CD4-positive, alpha-beta T cell treated with Interleukin-4 for 1 hour (primary cell): ENCODE measurements at places on chromosomes 5 and 9.

DNA sequence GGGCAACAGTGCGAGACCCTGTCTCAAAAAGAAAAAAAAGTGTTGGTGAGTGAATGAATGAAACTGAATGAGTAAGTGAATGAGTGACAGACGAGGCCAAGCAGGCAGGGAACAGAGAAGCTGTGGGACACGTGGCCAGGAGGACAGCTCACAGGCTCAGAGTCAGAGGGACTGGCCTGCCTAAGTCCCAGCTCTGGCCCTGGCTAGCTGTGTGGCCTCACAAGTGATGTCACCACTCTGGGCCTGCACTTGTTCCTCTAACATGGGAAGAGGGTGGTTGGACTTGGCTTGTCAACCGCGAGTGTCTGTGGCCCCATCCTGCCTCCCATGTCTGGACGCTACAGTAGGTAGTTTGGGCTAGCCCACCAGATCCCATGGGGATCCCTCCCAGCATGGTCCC, 4.7 kb upstream of the PLPP7 start:
- DNase-seq = no peak

DNA sequence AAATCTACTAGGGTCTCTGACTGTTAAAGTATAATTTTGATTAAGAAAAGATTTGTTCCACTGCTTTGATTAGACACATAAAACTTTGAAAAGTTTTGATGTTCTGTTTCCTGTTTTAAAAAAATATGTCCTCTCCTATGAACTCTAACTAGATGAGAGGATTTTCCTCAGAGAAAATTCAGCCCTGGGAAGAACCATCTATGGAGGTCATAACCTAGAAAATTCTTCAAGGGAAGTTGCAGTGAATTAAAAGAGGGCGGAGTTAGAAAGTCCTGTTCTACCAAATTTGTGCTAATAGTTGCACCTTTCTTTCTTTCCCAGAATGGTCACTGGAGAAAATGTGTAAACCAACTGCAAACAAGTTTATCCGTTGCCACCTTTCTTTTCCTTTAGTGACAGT, 27.7 kb downstream of the PIK3R1 start:
- DNase-seq = no peak

DNA sequence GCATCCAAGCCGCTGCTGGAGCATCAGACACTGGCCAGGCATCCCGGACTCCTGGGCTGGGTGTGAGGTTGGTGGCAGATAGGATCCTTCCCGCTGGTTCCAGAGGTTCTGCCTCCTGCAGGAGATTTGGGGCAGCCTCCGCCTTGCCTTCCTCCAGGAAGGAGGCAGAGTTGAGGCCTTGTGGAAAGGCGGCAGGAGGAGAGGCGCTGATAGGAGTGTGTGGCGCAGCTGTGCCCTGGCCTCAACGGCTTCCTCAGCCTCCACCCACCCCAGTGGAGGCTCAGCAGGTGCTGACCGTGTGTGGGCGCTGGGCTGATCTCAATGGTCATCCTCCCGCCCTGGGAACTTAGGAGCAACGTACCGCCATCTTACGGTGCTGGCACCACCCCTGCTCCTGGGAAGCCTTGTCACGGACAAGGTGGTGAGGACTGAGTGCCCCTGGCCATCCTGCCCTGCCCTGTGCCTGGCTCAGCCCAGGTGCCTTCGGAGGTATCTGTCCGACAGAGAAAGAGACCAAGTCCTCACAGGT, 10.2 kb downstream of the NCS1 start:
- no peak for DNase-seq

DNA sequence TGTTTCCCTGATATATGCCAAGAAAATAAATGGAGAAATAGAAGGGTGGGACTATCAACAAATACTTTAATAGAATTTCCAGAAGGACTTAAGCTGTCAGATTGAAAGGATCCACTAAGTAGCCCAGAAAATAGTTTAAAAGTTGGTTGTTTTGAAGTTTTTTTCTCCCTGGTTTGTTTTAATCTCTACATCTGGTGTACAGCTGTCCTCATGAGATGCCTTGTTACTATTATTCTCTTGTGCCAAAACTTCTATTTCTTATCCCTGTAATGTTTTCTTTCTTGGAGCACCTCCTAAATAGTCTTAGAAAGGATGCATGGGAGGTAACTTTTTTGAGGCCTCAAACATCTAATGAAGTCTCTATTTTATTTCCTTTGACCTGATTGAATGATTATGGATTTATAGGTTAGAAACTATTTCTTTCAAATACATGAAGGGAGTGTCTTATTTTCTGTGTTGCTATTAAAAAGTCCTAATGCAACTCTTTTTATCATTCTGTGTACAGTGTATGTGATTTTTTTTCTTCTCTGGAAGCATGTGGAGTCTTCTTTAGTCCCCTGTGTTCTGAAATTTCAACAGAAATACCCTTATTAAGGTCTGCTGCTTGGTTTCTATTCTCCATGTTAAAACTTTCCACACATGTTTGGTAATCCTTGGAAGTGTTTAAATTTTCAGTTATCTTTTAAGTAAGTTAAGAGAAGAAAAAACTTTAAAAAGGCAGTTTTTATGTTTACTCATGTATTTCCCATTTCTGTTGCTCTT, 140.0 kb upstream of the CDKN2B start:
- DNase-seq = no peak

DNA sequence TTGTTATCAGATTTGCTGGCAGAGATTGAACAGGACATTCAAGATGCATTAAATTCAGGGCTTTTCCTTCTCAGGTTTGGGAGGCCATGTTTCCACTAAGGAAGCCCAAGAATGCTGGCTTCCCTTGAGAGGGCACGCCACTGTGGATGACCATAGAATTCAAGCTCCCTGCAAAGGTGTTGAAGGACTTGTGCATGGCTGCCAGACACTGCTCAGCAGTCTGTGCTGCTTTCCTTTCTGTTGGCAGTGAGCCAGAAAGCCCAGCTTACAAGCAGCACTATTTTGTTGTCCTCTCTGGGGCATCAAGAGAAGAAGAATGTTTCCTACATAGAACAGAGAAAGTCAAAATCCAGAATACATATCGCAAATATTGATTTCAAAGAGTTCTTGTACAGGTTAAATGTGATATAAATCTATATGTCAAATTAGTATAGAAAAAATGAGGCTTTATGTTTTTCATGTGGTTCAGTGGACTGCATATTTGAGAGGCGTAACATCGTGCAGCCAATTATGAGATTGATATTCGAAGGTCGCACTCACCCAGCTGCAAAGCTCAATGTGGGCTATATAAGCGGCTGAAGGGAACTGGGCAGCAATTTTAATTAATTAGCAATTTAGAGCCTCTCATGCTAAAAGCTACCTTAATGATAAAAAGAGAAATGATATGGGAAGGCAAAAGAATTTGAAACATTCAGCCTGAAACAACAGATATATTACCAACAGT, 103.1 kb upstream of the ISL1 start:
- DNase-seq = no peak

DNA sequence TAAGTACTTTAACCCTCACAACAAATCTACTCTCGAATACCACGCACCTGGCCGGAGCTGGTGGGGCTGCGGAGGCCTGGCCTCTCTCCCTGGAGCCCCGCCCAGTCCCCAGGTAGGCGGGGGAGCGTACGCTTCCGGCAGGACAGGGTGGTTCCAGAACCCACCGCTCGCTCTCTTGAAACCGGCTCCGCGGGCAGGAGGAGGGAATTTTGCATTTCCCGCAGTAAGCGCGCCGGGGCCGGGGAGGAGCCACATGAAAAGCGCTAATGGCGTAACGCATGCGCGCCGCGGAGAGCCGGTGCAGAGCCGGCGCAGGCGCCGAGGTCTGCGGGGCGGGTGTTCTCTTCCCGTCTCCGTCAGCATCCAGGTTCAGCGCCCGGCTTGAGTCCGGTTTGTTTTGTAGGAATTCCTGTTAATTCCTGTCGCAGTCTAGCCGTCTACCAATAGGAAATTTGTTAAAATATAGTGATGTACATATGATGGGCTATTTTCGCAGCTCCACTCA, 20.8 kb downstream of the CAVIN4 start:
- peak; percentile 79 for DNase-seq

- no peak for DNase-seq
Measured at GRCh38 chr9:120625222-120625621, 45.3 kb upstream of the CDK5RAP2 start.

DNA sequence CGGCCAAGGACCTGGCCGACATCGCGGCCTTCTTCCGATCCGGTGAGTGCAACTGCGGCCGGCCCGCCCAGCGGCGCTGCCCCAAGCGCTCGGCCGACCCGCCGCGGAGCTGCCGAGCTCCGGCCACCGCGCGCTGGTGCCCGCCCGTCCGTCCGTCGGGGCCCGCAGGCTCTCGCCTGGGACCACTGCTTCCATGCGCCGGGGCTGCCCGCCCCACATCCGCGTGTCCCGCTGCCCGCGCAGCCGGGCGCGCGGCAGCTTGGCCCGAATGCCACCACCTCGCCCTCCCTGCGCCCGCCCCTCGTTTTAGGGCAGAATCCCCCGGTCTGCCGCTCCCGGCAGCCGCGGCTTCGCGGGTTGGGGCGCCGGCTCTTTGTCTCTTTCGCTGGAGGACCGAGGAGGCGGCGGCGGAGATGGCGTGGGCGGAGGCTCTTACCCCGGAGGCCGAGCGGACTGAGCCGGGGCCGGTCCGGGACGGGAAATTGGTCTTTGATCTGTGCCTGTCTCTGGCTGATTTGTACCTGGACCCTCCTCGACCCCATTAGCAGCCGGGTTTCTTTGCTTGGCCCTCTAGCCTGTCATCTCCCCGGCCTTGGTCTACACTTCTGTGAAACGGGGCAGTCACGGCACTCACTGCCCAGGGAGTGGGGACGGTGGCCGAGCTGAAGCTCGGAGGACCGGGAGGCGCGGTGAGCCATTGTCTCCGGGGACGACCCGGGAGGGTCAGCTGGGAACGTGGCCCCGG, 871 bp downstream of the TRIO start:
- DNase-seq = peak; percentile 16

DNA sequence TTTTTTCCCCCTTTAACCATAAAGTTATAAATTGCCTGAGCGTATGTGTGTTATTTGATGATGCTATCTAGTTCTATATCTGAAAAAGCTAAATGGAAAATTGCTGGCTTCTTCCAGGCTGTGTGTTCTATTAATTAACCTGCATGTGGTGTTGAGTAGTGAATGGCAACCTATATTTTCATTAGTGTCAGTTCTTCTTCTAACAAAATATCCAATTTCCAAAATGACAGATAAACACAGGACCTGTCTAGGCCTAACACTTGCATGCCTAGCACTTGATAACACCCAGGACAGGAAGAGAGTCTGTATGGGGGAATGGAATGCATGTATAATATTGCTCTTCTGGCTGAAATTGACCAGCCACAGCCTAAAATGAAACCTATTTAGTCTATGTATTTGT, 91.7 kb downstream of the CD180 start:
- no peak for DNase-seq

DNA sequence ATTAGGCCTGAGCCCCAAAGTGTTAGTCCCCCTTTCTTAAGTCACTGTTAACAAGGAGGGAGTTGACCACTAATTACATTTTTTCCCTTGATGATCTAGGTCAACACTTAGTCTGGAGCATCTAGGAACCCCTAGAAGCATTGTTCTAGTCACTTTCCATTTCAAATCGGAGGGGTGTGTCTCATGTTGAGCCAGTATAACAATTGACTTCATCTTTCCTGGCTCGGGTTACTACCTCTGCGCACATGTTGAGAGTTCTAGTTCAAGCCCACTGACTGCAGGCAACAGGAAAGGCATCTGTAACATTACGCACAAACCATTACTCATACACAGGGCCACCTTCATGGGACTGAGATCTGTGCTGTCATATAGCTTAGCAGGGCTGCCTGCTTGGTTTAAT, 164.9 kb downstream of the NTRK2 start:
- DNase-seq = no peak

GRCh38 chr9:14710804-14711203, 11.7 kb downstream of the CER1 start:
- DNase-seq = no peak

DNA sequence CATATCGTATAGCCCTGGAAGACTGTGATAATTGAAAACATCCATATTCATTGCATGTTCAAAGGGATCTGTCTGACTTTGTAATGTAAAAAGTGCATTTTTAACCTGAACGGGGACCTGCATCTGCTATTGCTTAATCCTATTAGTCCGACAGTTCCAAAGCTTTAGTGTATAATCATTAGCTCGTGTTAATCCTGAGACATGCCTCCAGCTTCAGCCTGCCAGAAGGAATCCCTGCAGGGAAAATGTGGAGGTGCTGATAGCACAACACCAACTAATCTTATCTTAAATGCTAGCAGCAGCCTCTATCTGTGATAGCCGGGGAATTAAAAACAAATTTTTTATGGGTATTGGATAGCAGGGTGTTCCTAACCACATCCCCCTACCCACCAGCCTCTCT, 495.2 kb downstream of the TLE4 start:
- no peak for DNase-seq

DNA sequence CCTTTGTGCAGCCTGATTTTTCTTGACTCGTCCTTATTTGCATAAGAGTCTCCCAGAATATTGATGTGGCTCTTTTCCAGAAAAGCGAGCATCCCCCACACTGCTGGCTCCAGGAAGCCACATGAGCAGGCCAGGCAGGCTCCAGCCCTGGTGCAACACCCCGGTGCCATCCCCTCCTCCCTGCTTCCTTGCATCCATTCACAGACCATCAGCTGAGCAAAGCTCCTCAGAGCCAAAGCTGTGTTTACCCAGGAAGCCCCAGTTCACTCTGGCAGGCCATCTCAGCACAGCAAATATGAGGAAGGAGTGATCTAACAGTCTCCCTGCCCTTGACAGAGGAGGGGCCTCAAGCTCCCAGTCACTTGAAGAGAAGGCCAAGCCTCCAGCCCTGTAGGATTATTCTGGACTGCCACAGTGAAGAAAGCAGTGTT, 34.4 kb downstream of the INSYN2B start:
- no peak for DNase-seq

DNA sequence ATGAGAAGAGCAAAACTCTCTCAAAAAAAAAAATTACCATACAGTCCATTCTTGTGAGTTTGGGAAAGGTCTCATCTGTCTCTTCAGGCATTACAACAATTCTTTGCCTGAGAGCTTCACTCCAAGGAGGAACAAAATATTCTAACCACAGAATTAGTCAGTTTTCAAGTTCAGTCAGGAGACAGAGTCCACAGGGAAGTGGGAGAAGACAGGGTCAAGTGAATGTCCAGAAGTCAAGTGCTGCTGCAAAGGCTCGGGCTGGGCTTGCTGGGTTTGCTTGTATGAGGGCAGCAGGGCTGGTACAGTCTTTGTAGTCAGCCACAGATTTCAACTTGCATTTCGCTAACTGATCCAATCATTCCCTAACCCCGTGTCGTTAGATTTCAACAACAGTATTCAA, 17.6 kb upstream of the HEXB start:
- DNase-seq = no peak

GRCh38 chr9:133251773-133252172, 23.2 kb downstream of the ABO start:
- DNase-seq = no peak

- no peak for DNase-seq
Measured at GRCh38 chr5:24363789-24364481, 280.8 kb downstream of the CDH10 start.
